Osteoblast (primary cell): ENCODE measurements at places on chromosomes 13 and 19.

- no peaks in the 10 kb centered on the region for H3K36me3 ChIP-seq
- DNase-seq, result no peak
- peaks cover under 1% of the 10 kb centered on the region for H3K27me3 ChIP-seq
- no peak overlapping the region for H3K4me3 ChIP-seq
- no peaks in the 10 kb centered on the region for H3K4me1 ChIP-seq
- no peak overlapping the region for H3K27ac ChIP-seq
Observed at GRCh38 chr19:14300303-14300702, 80.9 kb upstream of the ADGRE5 start.

- peak; percentile 78 for DNase-seq
- H3K27me3 ChIP-seq, result no peaks in the 10 kb centered on the region
- no peaks in the 10 kb centered on the region for H3K36me3 ChIP-seq
- H3K4me1 ChIP-seq, result peaks cover 25% of the 10 kb centered on the region
- H3K27ac ChIP-seq, result no peak overlapping the region
Observed at GRCh38 chr13:107373551-107373950, 805.6 kb upstream of the ARGLU1 start.

GRCh38 chr13:30364876-30365275, 57.4 kb upstream of the UBE2L5 start:
- H3K4me3 ChIP-seq, result peak overlapping the region; percentile 31
- H3K4me1 ChIP-seq, result peaks cover 7% of the 10 kb centered on the region
- H3K27ac ChIP-seq, result no peak overlapping the region
- no peaks in the 10 kb centered on the region for H3K36me3 ChIP-seq
- no peaks in the 10 kb centered on the region for H3K27me3 ChIP-seq

DNA sequence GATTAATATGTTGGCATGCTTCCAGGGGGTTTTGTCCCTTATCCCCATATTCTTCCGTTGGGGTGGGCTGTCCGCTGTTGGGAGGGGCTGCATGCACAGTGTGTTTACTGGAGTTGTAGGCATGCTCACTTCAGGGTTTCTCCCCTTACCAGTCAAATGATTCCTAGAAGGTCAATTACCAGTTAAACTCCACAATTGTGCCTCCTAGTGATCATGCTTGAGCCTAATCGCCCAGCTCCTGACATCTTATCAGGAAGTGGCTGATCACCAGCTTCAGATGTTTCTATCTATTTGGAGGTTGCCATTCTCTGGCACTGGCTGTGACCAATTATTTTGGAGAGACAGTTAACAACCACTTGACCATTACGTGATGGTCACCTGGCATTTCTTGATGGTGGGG, 1090.0 kb downstream of the SLITRK5 start:
- DNase-seq, result no peak
- no peaks in the 10 kb centered on the region for H3K4me1 ChIP-seq
- no peak overlapping the region for H3K4me3 ChIP-seq
- no peak overlapping the region for H3K27ac ChIP-seq
- no peaks in the 10 kb centered on the region for H3K36me3 ChIP-seq
- no peaks in the 10 kb centered on the region for H3K27me3 ChIP-seq

- H3K4me3 ChIP-seq, result no peak overlapping the region
- H3K27ac ChIP-seq, result no peak overlapping the region
- no peaks in the 10 kb centered on the region for H3K36me3 ChIP-seq
- DNase-seq, result no peak
- H3K4me1 ChIP-seq, result no peaks in the 10 kb centered on the region
- H3K27me3 ChIP-seq, result no peaks in the 10 kb centered on the region
Observed at GRCh38 chr19:21256722-21257121, 72.5 kb downstream of the ZNF708 start.

GRCh38 chr19:10424011-10424637, 3.8 kb downstream of the PDE4A start:
- H3K27me3 ChIP-seq, result peaks cover 42% of the 10 kb centered on the region
- peak overlapping the region; percentile 63 for H3K4me3 ChIP-seq
- no peak overlapping the region for H3K27ac ChIP-seq
- H3K36me3 ChIP-seq, result no peaks in the 10 kb centered on the region
- H3K4me1 ChIP-seq, result peaks cover 21% of the 10 kb centered on the region

DNA sequence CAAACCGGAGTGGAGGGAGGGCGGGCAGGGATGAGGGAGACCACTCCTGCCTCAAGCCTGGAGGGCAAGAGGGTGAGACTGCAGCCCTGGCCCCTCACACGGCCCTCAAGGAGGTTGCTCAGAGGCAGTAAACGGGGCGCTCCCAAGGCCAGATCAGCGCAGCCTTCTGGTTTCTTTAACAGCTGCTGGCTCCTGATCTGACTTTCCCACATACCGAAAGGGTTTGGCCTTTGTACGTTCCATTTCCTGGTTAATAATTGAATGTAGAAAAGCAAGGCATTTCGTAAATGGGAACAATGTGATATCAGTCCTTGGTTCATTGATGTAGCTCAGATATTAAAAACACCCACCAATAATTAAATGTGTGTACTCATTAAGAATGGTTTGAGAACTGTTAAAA, 71.5 kb downstream of the GGACT start:
- DNase-seq, result no peak
- H3K27ac ChIP-seq, result no peak overlapping the region
- H3K36me3 ChIP-seq, result no peaks in the 10 kb centered on the region
- no peaks in the 10 kb centered on the region for H3K27me3 ChIP-seq
- no peak overlapping the region for H3K4me3 ChIP-seq

DNA sequence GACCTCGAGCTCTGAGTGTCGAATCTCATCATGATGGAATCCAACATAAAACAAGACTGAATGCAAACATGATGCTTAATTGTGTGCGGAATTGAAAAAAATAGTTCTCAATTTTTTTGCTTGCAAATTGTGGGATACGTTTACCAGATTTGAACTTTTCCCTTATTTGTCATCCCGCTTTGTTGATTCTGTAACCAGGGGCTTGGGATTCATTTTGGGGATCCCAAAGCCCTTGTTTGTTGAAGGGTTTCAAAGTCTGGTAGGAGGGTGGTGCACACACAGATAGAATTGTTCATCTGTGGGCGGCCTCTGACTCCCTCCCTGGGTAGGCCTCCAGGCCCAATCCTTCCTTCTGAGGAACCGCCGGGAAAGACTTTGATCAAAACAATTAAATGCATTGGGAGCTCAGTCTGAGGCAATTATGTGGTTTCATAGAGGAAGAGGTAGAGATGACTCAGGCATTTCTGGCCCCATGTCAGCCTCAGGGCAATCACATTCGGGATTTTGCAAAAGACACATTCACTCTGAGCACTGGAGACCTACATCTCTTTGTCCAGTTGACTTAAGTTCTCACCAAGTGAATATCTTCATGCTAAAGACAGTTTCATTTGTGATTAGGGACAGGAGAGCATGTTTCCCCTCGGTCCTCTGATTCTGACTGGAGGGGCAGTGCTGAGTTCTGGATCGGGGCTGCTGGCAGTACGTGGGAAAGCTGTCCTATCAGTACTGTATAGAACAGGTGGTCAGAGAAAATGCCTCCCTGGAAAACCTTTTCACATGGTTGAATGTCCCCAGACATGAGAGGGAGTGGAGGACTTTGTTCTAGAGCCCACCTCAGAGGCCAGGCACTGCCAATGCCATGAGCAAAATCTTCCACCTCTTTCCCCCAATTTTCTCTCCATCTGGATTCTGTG, 27.8 kb upstream of the IGFL4 start:
- peaks cover 30% of the 10 kb centered on the region for H3K4me1 ChIP-seq
- no peaks in the 10 kb centered on the region for H3K36me3 ChIP-seq
- H3K4me3 ChIP-seq, result peak overlapping the region; percentile 2
- peak overlapping the region; percentile 40 for H3K27ac ChIP-seq
- DNase-seq, result peak; percentile 74

DNA sequence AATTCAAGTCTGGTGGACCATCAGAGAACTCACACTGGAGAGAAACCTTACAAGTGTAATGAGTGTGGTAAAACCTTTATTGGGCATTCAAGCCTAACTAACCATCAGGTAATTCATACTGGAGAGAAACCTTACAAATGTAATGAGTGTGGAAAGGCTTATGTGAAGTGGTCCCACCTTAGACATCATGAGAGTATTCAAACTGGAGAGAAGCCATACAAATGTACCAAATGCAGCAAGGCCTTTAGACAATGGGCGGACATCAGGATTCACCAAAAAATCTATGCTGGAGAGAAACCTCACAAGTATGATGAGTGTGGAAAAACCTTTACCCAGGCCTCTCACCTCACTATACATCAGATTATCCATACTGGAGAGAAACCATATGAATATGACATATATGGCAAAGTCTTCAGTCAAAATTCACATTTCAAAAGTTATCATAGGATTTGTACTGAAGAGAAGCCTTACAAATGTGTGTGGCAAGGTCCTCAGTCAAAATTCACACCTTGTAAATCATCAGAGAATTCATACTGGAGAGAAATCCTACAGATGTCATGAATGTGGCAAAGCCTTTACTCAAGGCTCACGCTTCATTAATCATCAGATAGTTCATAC, 19.7 kb upstream of the ZNF665 start:
- no peaks in the 10 kb centered on the region for H3K27me3 ChIP-seq
- H3K4me3 ChIP-seq, result no peak overlapping the region
- DNase-seq, result no peak
- H3K4me1 ChIP-seq, result no peaks in the 10 kb centered on the region

GRCh38 chr13:53568491-53568890, 539.9 kb downstream of the OLFM4 start:
- H3K36me3 ChIP-seq, result no peaks in the 10 kb centered on the region
- H3K27ac ChIP-seq, result no peak overlapping the region
- H3K4me1 ChIP-seq, result no peaks in the 10 kb centered on the region
- H3K4me3 ChIP-seq, result no peak overlapping the region

DNA sequence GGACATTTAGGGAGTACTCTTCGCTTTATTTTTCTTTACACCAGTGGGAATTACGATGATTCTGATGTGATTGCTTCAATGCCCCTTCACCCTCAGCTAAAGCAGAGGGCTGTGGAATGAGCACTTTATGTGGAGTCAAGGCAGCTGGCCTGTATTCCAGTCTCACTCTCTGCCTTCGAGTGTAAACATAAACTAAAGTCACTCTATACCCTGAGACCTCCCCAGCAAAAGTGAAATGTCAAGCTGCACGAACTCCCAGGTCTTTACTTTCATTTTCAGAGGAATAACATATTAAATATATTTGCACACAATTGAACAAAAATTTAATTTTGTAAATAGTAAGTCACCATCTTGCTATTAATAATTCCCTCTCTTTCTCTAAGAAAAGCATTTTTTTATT, 557.1 kb downstream of the DACH1 start:
- H3K4me3 ChIP-seq, result no peak overlapping the region
- H3K36me3 ChIP-seq, result no peaks in the 10 kb centered on the region
- H3K27ac ChIP-seq, result no peak overlapping the region
- DNase-seq, result no peak
- H3K27me3 ChIP-seq, result no peaks in the 10 kb centered on the region
- no peaks in the 10 kb centered on the region for H3K4me1 ChIP-seq

DNA sequence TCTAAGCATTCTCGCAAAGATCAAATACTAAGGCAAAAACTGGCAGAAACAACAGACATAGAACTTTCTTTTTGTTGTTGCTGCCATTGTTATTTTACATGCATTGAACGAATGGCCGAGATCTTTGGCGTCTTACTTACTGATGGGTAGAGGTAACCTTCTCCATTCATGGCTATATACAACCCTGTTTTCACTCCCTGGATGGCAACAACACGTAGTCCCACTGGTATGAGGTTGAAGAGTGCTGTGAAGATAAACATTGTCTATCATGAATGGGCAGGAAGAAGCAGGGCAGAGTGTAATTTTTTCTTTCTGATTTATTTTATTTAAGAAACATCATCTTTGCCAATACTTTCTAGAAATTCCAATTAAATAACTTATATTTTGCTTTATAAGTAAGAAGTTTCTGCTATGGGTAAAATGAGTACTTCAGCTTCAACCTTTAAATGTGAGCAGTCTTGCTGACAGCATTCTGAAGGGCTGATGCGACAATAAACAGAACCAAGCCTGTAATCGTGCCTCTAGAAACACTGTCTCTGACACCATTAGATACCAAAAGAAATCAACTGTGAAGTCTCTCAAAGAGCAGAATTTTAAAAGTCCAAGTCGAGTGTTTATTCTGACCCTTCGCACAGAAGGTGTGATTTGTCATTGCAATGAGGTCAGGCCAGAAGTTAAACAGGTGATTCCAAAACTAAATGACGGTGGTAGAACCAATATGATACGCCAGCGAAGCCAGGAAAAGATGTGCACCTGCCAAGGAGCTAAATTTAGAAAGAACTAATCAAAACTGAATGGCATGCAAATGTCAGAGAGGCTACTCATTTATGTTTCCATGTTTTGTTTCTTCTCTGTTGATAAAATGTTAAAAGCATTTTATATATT, 416.4 kb downstream of the ITGBL1 start:
- no peaks in the 10 kb centered on the region for H3K36me3 ChIP-seq
- no peaks in the 10 kb centered on the region for H3K4me1 ChIP-seq
- no peak overlapping the region for H3K4me3 ChIP-seq

DNA sequence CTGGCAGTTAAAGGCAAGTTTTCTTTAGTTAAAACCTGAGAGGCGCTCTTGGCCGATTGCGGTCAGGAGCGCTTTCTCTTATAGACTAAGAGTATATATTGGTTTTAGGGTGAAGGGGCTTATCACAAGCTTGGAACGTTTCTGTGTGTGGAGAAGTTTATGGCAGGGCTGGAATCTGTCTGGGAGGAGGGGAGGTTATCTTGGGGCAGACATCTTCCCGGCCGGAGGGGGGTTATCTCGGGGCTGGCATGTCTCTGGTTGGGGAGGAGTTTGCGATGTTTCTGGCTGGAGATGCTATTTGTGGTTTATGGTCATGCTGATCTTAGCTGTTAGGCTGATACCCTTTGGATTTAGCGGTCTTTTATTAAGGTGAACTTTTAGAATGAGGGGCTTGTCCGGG, 18.3 kb downstream of the KDM4B start:
- peaks cover 23% of the 10 kb centered on the region for H3K4me1 ChIP-seq
- peaks cover 5% of the 10 kb centered on the region for H3K36me3 ChIP-seq
- no peaks in the 10 kb centered on the region for H3K27me3 ChIP-seq
- no peak for DNase-seq
- peak overlapping the region; percentile 69 for H3K27ac ChIP-seq
- H3K4me3 ChIP-seq, result no peak overlapping the region

- peak; percentile 73 for DNase-seq
- no peaks in the 10 kb centered on the region for H3K27me3 ChIP-seq
- H3K4me3 ChIP-seq, result no peak overlapping the region
- H3K4me1 ChIP-seq, result peaks cover 9% of the 10 kb centered on the region
- peaks cover 43% of the 10 kb centered on the region for H3K36me3 ChIP-seq
- H3K27ac ChIP-seq, result no peak overlapping the region
Observed at GRCh38 chr19:13762635-13763235, 1.6 kb upstream of the MRI1 start.

DNA sequence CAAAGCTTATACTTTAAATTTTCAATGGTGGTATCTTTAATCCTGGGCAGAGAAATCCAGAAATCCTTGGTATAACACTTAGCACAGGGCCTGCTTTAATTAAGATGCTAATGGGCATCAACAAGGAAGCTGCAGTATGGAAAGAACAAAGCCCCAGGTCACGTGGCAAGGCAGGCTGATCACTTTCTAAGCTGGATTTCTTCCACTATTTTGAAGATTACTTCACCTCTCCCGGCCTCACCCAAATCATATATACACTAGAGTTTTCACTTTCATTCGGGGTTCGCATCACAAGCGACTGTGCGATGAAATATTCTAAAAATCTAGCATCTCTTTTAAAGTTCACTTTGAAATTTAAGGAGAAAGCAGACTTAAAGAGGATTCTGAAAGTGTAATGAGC, 71.8 kb downstream of the STARD13 start:
- DNase-seq, result no peak
- H3K4me1 ChIP-seq, result peaks cover 51% of the 10 kb centered on the region
- peak overlapping the region; percentile 29 for H3K4me3 ChIP-seq
- H3K36me3 ChIP-seq, result peaks cover 21% of the 10 kb centered on the region
- H3K27me3 ChIP-seq, result no peaks in the 10 kb centered on the region
